SK-N-MC (cell line): ENCODE measurements at places on chromosomes 5 and 9.

- no peak for DNase-seq
Measured at GRCh38 chr5:117547192-117547591, 972.6 kb upstream of the SEMA6A start.

DNA sequence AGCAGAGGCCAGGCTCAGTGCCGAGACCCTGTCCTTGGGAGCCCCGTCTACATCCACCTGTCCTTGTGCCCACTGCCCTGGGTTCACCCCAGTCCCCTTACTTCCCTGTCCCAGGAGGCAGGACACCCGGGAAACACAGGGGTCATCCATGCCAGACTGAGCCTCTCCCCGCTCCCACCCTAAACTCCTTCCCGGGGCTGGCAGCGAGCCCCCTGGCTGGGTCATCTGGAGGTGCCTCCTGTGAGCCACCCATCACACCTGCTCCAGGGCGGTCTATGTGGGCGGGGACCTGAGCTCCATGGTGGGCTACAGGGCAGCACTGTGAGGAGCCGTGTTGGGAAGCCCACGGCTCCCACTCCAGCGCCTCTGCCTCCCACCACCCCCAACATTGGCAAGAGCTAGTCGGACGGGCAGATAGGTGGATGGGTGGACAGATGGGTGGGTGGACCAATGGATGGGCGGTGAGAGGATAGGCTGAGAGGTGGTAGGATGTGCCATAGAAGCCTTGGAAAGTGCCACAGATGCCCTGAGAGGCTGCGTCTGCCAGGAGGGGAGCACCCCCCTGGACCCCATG is 42.5 kb upstream of the RXRA start:
- no peak for DNase-seq

DNA sequence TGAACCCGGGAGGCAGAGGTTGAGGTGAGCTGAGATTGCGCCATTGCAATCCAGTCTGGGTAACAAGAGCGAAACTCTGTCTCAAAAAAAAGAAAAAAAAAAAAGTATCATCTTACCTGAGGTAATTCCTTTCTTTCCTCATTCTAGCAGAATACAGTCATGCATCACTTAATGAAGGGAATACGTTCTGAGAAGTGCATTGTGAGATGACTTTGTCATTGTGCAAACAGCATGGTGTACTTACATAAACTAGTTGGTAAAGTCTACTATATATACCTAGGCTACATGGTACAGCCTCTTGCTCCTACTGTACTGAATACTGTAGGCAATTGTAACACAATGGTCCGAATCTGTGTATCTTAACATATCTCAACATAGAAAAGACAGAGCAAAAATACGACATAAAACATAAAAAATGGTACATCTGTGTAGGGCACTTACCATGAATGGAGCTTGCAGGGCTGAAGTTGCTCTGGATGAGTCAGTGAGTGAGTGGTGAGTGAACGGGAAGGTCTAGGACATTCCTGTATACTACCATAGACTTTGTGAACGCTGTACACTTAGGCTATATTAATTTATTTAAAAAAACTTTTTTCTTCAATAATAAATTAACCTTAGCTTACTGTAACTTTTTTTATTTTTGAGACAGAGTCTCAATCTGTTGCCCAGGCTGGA is 100.4 kb downstream of the GLDC start:
- DNase-seq: no peak

DNA sequence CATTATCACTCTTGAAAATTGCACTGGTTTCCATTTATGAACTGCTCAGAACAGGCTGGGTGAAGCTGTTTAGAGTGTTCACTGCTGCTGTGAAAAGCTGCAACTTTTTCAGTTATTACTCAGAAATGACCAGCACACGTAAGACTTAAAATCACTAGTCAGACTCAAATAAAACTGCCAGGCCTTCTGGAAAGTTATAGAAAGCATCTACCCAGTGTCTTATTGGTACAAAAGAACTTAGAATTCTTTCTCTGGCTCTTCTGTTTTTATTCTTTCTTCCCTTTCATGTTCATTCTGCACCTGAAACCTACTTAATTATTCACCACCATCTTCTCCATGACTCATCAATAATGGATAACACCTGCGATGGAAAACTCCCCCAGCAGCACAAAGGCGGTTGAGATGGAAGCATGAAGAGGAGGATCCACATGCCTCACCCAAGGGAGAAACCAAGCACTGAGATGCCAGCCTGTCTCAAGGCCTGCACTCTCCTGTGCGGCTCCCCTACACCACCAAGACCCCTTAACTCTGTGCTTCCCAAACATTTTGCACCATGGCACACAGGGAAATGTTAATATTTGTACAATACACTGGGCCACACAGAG is 171.9 kb downstream of the ENTREP1 start:
- DNase-seq: no peak

- DNase-seq: no peak
Measured at GRCh38 chr5:56142614-56143372, 90.3 kb downstream of the ANKRD55 start.

DNA sequence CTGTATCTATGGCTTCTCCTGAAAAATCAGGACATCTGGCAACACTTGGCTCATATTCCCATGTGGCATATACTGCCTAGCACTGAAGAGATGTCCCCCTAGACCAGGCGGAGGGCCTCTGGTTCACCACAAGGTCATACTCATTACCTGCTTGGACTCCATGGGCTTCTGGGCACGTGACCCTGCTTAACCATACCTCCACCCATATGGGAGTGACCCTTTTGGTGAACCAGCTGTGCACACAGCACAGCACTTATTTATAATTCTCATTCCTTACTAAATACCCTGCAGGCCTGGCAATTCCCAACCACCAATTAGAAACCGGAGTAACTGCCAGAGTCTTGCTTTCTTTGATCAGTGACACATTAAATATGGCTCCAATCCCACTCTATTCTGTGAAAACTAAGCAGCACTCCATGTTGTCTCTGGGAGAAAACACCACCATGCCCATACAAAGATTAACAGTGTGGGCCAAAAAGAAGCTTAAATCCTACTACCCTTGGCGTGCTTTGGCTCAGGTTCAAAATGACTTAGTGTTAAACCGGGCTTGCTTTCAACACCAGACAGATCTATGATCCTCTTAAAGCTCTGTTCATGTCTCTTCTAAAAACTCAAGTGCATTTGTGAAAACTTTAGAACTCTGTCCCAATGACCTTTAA is 57.7 kb downstream of the MTMR12 start:
- DNase-seq: no peak

DNA sequence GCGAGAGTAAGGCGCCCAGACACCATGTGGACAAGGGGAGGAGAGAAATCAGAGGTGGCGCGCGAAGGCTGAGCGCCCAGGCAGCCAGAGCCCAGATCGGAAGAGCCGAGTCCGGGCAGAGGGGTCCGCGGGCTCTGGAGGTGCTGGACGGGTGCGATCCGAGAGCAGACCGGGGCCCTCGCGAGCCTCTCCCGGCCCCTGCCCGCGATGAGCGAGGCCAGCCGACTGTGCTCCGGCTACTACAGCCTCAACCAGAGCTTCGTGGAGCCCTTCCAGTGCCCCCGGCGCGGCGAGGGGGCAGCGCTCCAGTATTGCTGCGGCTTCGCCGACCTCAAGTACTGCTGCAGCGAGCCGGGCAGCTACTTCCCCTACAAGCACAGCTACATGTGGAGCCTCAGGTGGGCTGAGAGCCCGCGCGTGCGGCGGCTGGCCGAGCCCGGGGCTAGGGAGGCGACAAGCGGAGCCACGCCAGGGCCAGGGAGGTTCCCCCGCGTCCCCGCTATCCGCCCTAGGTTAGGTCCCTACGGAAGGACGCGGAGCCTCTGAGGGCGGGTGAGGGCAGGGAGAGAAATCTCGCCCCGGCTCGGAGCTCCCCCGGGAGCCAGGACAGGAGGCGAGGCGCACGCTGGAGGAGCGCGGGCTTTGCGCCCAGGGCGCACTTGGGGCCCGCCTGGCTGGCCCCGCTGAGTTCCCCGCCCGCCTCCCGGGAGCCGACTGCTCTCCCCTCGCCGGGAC is at the start of gene SHISAL2B:
Gene SHISAL2B (plus strand): TSS at position 87 of the 735 bp plus-strand sequence. CDS start 121 bp downstream, at position 208.
- no peak for DNase-seq

DNA sequence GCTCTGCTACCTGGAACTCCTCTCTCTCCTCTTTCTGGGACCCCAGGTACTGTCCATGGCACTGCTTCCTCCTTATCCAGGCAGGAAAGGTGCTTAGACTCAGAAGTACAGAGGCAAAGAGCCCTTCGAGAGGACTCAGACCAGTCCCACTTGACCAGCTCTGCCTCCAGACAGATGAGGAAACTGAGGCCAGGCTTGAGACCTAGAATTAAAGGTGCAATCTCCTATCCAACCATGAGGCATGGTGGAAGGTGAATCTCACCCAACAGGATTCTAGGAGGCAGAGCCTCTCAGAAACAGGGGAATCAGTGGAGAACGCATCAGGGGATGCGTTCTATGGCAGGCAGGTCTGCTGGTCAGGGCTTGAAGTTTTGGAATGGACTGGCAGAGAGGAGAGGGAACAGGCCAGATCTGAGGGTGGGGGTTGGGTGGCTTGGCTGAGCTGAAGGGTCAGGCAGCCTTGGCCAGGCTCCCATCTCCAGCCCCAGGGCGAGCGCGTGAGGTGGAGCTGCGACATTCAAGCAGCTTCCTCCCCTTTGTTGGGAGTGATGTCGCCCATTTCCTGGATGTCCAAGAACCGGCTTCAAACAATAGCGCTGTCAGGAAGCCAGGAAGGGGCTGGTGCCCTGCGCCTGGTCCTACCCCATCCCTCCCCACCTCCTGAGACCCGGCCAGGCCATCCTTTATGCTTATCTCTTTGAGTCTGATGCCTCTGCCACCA is 26.2 kb downstream of the NDUFA8 start:
- DNase-seq: no peak

DNA sequence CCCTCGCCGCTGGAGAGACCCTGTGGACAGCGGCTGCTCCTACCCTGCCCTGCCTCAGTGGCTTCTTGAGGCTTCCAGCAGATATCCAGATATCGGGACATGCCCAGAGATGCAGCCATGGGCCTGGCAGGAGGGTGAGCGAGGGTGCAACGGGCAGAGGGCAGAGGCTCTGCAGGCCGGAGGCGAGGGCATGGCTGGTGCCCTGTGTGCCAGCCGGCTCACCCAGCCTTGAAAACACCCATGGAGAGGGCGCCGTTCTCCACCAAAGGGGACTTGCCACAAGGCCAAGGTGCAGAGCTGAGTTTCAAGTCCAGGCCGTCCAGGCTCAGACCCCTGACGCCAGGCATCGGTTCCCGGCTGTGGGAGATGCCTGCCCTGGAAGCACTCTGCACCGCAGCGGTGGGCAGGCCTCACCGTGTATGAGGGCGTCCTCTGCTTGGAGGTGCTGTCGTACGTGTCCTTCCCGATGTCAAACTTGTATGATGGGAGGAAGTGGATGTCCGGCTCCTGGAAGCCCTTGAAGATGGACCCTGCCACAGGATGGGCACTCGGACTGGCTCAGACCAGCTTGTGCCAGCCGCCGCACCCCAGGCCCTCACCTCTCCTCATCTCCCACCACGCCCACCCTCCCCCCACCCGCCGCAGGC is 8.9 kb downstream of the INPP5E start:
- no peak for DNase-seq
